Caki2 (cell line): ENCODE measurements at places on chromosomes 12 and 14. TPM values are rescaled to one million over a fixed set of nuclear protein-coding genes. Genes with fewer than 3 reads are reported as not detected.

KRT82 gene
- total RNA-seq: not detected in 2 replicates

MYF6 gene
- total RNA-seq: not detected in 2 replicates

HEBP1 gene
- 2.1 and 6.4 TPM in 2 replicates for total RNA-seq

LRRK2 gene
- total RNA-seq: 2.5 TPM in 2 replicates

ERG28 gene
- total RNA-seq: 5.8 and 13.5 TPM in 2 replicates

STAC3 gene
- 0.95 TPM in 1 of 2 replicates, not detected in the other for total RNA-seq

PMEL gene
- 10.4 and 27.5 TPM in 2 replicates for total RNA-seq

ZDHHC22 gene
- 0.03 TPM in 1 of 2 replicates, not detected in the other for total RNA-seq
